ENCODE measurements at places on chromosomes 13 and 19.

DNA sequence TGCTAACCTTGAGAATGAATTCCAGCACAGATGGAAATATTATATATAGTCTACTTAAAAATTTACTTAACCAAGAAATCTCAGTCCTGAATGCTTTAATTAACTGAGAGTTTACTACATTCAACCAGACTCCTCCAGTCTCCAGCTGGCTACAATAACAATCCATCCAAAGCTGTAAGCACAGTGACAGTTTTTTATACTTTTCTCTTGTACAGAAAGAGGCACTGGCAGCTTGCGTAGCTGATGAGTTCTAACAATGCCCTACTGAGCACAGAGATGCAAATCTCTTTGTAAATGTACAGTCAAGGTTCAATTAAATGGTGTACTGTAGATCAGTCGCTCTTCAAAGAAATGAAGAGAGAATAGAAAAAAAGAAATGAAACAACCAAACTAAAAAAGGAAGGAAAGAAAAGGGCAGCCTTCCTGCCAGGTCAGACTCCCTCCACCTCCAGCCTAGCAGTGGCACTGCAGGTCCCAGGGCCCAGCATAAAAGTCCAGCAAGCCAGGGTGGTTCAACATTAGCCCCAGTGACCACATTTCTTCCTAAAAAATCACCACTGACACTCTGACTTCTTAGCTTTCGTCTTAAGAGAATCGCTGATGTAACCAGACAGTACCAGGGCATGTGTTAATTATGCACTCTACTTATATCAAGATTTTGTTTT is 88.4 kb downstream of the SACS start:
- no peak for DNase-seq

DNA sequence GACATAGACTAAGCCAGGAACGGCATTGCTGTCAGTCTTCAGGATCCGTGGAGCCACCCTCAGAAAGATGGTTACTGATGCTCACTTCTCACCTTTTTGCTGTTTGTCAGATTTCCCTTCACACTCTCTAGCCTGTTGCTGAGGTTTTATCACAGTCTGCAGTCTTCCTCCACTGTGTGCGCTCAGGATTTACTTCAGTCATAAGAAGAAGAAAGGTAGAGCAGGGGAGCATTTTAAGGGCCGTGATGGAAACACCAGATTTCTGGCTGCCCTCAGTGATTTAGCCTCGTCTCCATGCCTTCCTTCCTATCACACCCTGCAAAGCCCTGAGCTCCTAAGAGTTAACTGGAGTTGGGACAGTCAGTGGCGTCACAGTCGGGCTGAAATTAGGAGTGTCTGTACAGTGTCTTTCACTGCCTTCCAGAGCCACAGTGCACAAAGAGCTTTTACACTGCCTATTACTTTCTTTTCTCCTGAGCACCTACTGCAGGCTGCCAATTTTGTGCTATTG is 60.0 kb upstream of the GPR183 start:
- no peak for DNase-seq

DNA sequence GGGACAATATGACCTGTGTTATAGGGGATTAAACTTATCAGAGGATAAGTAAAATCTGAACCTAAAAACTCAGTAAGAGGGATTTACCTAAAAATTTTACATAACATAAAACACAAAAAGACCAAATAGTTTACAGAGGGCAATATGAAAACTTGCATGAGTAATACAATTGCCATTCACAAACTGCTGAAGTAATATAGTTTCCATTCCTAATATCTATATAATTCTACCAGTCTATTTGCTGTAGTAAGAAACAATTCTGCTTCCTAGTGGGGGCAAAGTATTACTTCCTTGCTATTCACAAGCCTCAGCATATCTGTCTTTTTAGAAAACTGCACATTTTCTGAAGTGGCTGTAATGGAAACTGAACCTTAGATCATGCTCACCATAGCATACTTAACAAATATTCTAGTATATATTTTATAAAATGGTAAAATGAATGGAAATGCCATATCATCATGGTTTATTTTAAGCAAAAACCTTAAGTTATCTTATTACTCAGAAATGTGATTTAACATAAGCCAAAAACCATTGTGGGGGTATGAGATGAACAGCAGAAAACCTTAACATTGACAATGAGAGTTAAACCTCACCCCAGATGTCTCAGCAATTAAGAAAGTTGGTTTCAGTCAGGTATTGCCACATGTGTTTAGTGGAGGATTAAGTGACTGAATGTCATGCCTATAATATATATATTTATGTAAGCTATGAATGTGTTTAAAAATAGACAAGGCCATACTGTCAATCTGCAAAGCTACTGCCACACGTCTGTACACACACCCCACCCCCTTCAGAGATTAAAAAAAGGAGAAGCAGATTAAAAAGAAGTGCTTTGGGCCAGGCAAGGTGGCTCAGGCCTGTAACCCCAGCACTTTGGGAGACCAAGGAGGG is 136.8 kb downstream of the MIPEP start:
- no peak for DNase-seq

GRCh38 chr19:20926796-20927195 is 3.7 kb downstream of the ZNF85 start:
- DNase-seq, result no peak

DNA sequence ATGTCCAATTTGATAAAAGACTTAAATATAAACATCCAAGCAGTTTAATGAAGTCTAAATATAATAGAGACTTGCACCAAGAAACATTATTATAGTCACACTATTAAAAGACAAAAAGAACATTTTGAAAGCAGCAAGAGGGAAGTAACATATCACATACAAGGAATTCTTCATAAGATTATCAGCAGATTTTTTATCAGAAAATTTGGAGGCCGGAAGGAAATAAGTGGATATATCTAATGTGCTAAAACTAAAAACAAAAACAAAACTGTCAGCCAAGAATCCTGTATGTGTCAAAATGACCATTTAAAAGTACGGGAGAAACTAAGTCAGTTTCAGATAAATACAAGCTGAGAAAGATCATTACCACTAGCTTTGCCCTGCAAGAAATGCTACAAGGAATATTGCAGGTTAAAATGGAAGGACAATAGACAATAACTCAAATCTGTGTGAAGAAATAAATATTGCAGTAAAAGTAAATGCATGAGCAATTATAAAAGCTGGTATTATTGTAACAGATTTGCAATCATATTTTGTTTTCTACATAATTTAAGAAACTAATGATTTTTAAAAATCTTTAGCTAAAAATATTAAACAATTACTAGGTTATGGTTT is 1665.9 kb upstream of the PCDH20 start:
- no peak for DNase-seq

- DNase-seq, result no peak
These were observed 1.9 kb downstream of the TBC1D17 start for GRCh38 chr19:49879243-49879963.

- no peak for DNase-seq
These were observed 63.7 kb upstream of the IPO5 start for GRCh38 chr13:97889803-97890202.

DNA sequence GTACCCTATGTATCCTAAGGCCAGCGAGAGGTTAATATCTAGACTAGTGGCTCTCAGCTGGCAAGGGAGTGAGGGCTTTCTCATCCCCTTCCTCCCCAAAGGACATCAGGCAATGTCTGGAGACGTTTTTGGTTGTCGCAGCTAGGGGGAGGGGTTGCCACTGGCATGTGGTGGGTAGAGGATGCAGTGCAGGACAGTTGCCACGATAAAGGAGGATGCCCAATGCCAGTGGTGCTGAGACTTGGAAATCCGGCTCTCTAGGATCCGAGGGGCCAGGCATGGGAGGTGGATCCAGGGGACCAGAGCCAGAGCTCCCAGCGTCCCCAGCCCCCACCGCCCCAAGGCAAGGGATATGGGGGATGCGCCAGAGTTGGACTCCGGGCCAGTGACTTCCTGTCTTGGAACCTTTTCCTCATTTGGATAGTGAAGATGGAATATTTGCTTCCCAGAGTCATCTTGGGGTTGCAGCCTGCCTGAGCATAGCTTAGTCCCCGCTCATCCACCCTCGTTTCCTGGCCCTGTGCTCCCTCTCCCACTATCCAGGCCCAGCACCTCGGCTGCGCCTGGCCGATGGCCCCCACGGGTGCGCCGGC is 4.9 kb downstream of the SSC5D start:
- DNase-seq, result no peak

GRCh38 chr13:73765651-73766384 is 368.4 kb downstream of the KLF12 start:
- peak; percentile 57 for DNase-seq

DNA sequence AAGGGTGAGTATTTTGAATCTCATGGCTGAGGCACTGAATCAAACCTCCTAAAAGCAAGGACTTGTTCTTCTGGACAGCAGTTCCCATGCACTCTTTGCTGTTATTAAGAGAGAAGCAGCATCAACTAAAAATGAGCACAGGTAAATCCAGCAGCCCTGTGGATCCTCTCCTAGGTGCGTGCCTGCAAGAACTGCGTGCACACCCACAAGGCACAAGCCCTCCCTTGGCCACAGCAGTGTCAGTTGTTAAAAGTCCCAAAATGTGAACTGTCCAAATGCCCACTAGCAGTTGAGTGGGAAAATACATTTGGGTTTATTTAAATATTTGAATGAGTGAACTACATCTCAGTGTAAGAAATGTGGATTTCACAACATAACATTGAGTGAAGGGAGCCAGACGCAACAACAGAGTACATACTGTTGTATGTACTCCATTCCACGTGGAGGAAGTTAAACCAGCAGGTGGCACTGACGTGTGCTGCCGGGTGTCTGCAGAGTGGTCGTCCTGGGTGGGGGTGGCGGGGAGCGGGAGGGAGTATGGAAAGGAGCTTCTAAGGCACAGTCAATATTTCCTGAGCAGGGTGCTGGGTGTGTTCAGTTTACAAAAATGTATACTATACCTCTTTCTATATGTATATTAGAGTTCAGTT is 266.4 kb downstream of the NALCN start:
- no peak for DNase-seq

DNA sequence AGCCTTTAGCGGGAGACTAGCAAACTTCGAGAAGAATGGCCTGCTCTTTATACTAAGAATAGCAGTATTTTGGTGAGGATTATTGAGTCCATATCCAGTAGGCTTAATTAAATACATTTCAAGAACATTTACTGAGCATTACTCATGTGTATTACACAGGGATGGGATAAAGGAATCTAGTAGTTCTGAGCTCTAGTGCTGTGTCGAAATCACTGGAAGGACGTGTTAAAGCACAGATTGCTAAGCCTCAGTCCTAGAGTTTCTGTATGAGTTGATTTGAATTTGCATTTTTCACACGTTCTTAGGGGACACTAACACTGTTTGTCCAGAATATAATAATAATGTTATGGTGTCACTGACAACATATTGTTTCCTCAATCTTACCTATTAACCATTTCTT is 9.0 kb downstream of the ZNF302 start:
- no peak for DNase-seq

DNA sequence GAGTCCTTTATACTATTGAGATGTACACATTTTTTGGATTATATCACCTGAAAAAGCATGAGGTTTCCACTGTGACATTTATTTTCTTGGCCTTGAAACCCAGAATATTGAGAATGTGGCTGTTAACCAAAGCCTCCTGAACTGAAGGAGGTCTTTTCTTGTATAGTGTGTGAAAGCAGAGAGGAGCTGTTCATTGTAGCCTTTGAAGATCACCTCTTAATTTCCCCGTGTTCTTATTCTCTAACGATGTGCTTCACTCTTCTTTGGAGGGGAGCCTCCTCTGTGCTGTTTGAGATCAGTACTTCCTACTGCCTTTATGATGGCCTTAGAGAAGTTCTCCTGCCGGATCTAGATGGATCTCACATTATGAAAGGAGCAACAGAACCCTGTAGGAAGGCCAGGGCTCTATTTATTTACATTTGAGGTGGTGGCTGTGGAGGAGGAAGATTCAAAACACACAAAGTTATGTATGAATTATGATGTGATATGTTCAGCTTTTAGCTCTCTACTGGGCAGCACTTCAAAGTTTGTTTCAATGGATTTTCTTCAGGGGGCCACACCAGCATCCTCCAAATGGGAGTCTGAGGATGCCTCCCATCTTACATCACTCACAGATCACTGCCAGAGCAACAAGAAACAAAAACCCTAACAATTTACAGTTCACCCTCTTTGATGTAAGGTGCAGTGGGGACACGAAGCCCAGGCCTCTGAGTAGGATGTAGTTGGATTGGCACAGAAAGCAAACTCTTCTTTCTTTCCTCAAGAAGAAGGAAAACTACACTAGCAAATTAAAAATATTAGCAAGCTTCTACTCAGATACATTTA is 322.3 kb downstream of the DLEU7 start:
- no peak for DNase-seq

DNA sequence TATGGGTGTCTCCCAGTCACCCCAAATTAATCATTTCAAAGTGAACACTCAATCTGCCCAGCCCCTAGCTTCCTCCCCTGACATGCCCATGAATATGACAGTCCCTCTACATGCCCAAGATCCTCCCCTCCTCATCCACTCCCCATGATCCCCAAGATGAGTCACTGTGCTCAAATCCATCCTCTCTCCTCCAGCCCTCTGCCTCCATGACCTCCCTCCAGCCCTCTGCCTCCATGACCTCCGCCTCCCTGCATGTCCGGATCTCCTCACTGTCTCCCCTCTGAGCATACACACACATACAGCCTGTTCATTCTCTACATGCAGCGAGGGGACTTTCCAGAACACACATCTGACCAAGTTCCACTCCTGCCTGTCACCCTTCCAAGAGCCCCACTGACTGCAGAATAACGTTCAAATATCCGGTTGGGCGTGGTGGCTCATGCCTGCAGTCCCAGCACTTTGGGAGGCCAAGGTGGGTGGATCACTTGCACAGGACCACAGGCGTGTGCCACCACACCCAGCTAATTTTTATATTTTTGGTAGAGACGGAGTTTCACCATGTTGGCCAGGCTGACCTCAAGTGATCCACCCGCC is 18.4 kb upstream of the FEM1A start:
- DNase-seq, result no peak

DNA sequence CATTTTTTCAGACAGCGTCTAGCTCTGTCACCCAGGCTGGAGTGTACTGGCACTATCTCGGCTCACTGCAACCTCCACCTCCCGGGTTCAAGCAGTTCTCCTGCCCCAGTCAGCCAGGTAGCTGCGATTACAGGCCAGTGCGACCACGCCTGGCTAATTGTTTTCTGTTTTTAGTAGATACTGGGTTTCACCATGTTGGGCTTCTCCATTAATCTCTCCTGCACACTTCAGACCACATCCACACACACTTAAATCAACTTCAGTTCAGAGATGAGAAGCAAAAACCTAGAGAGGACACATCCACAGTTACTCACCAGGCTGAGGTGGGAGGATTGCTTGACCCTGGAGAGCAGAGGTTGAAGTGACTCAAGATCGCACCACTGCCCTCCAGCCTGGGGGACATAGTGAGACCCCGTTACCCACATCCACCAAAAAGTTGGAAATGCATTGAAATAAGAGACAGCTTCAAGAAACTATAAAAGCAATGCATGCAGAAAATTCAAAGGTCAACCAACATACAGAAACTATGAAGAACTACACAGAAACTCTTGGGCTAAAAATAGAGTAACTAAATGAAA is 42.3 kb downstream of the ZNF611 start:
- no peak for DNase-seq

- no peak for DNase-seq
These were observed 110.0 kb downstream of the KCNRG start for GRCh38 chr13:50125304-50125553.

- no peak for DNase-seq
These were observed 7.9 kb downstream of the TUBA3C start for GRCh38 chr13:19173752-19174151.

Measured in stimulated activated naive CD4-positive, alpha-beta T cell treated with Interleukin-2 at 50 U/mL for 16 hours (primary cell).